Cortex of kidney (tissue), 1 donor: ENCODE measurements at places on chromosomes 12 and 14.

DNA sequence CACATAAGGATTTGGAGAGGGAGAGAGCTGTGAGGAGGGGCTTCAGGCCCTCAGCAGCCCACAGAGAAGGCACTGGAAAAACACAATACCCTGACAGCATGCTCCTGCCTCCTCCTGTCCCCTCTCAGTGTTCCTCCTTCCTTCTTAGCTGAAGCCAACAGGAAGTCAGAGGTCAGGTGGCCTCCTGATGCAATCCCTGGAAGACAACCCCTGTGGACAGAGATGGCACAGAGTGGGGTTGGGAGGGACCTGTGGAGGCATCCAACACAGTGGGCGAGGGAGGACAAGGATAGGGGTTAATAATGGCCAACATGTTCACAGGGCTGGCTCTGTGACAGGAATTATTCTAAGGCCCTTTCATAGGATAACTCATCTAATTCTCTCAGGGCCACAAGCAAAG lies 15.4 kb upstream of the IFI27L2 start:
- no peak for DNase-seq

DNA sequence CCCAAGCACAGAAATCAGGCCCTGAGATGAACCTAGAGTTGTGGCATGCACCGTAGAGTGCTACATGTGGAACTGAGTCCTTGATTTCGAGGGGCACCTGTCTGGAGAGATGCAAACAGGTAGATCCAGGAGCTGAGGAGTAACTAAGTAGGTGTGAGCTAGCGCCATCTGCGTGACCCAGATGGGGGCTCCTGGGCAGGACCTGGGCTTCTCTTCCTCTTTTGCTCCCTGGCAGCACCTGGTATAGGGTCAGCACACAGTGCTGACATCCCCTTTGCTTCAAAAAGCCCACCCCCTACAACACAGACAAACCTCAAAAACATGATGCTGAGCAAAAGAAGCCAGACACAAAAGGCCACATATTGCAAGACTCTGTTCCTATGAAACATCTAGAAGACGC lies 65.8 kb downstream of the PITPNM2 start:
- no peak for DNase-seq

DNA sequence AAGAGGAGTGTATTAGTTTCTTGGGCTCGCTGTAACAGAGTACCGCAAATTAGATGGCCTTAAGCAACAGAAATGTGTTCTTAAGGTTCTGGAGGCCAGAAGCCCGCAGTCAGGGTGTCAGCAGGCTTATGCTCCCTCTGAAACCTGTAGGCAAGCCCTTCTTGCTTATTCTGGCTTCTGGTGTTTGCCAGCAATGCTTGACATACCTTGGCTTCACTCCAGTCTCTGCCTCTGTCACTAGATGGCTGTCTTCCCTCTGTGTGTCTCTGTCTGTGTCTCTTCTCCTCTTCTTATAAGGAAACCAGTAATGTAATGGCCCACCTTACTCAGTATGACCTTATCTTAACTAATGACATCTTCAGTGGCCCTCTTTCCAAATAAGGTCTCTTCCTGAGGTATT lies 85.1 kb downstream of the DERA start:
- no peak for DNase-seq

DNA sequence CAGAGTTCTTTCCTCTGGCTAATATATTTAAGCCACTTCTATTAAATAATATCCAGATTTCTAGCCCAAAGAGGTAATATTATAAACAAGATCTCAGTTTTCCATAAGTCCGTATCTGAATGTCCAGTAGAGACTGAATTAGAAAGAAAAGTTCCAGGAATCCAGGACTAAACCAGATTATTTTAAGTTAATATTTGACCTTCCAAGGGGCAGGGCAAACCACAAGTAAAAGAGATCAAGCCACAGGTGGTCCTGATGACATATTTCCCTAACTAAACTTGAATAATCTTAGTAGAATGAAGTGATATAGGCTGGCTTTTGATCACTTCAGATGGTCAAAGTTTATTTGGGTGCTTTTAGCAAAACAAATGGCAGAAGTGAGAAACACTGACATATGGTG lies 43.3 kb upstream of the E2F7 start:
- no peak for DNase-seq

GRCh38 chr14:51922624-51923023 lies 62.2 kb downstream of the GNG2 start:
- no peak for DNase-seq

DNA sequence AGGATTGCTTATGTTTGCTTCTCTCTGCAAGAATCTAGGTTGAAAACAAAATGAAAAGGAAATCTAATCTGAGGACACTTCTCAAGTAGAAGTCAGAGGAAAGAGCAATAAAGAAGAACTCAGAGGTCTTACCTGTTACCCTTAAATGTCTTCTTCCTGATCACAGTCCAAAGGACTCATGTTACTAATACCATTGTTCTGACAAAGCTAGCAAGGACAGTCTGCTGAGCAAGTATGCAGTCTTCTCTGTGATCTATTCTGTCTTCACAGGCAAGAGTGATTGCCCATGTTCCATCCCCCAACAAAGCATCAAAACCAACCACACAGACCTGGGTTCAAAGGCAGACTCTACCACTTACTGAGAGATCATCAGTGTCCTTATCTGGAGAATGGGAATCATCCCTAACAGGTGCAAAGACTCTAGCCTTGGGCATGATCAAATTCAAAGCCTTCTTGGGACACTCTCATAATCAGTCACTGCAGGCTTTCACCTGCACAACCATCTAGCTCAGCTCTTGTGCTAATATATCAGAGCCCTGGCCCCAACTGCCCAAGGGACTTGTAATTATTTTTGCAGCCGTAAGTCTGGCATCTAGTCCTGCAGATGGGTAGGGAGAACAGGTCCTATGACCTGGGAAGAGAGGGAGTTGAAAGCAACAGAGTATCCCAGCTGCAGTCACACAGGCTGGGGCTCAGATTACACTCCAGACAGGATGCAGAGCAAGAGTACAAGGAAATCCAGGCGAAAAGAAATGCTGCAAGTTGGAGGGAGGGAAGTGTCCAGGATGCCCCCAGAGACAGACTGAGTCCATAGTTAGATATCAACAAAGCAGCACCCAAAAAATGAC lies 97.9 kb upstream of the NUDT4 start:
- DNase-seq = no peak

- DNase-seq = no peak
Observed at GRCh38 chr14:33848706-33849454, 102.0 kb downstream of the EGLN3 start.

DNA sequence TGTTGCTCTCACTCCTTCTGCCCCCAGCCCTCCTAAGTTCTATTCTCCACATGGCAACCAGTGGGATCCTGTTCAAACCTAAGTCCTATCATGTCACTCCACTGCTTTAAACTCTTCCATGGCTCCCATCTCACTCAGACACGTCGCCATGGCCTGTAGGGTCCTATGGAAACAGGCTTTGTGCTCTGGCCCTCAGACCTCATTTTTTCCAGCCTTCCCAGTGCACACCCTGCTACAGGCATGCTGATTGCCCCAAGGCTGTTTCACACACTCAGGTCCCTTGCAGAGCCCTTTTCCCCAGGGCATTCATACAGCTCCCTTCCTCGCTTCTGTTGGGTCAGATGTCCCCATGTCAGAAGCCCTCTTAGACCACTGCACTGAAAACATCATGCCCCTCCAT lies 11.2 kb upstream of the MED13L start:
- DNase-seq = no peak

DNA sequence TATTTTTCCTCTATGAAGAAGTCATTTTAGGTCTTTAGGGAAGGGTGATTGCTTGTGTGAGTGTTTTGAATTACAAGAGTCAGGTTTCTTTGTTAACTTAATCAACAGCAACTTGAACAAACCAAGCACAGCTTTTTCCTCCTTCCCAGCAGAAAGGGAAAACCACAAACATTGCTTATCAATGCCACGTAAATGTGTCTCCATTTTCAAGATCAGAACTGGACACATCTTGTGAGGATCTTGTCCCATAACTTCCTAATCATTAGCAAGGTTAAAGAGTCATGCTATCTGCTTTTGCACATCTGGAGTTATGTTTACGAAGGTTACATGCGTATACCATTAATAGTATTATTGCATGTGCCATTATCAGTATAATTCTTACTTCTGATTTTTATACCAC lies 248.0 kb upstream of the FLRT2 start:
- DNase-seq = no peak

GRCh38 chr12:27913999-27914614 lies 58.4 kb downstream of the PTHLH start:
- DNase-seq = no peak

GRCh38 chr14:65926935-65927700 lies 514.6 kb downstream of the FUT8 start:
- DNase-seq = no peak

- DNase-seq = no peak
Observed at GRCh38 chr12:90851800-90852718, 102.9 kb downstream of the CCER1 start.

- no peak for DNase-seq
Observed at GRCh38 chr12:78530100-78530765, 334.3 kb upstream of the SYT1 start.

DNA sequence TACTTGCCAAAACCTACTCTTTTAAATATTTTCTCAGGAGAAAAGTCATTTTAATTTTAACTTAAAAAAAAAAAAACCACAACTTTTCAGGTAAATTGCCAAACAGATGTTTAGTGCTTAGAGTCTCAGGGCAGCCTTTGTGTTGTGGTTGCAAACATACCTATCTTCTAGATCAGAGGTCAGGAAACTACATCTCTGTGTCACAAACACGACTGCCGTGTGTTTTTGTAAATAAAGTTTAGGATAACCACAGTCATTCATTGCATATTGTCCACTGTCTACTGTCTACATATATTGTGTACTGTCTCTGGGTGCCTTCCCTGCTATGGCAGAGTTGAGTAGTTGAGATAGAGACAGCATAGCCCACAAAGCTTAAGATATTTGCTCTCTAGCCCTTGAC lies 48.9 kb downstream of the DYRK2 start:
- DNase-seq = no peak

GRCh38 chr12:118312578-118312977 lies 60.1 kb downstream of the TAOK3 start:
- no peak for DNase-seq

DNA sequence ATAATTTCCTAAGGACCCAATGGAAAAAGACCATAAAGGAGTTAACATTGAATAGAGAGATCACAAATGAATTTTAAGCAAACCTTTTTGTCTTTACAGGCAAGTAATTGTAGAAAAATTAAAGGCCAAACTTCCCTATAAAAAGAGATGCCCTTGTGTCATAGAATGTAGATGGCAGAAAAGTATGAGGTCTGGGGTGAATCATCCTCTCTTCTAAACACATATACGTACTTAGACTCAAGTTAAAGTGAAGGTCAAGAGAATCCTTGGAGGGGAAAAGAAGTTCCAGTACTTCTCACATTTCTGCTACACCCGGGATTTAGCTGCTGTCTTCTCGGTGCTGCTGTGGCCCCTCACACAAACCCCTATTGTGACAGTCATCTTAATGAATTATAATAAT lies 116.2 kb upstream of the ARID2 start:
- no peak for DNase-seq

DNA sequence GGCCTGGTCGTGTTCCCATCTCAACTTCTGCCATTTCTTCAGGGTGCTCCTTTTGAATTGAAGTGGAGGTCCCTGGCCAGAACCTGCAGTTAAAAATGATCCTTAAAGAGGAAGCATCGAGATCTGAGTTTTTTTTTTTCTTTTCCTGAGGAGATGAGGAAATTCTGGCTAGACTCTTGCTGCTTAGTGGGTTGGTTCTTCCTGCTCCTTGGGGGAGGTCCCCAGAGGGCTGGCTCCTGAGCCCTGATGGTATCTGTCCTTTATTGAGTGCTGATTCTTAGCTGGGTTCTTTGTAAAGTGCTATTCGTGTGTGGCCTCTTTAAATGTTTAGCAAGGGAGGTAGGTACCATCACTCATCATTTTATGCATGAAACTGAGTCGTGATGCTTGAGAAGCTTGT lies 11.7 kb downstream of the PELI2 start:
- DNase-seq = no peak

- DNase-seq = no peak
Observed at GRCh38 chr12:54222609-54223008, 33.8 kb upstream of the SMUG1 start.
